ENCODE measurements at places on chromosomes 5 and 9.

DNA sequence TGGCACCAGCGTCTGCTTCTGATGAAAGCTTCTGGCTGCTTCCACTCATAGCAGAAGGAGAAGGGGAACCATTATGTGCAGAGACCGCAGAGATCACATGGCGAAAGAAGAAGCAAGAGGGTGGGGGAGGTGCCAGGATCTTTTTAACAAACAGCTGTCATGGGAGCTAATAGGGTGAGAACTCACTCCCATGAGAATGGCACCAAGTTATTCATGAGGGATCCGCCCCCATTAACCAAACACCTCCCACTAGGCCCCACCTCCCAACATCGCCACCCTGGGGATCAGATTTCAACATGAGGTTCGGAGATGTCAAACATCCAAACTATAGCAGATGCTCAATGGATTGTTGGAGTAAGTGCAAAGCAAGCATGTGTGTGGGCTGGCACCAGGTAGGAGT is 125.8 kb upstream of the SLIT3 start:
- no peak for ATAC-seq

- no peak for ATAC-seq
These were observed 119.0 kb downstream of the SV2C start for GRCh38 chr5:76202182-76202581.

DNA sequence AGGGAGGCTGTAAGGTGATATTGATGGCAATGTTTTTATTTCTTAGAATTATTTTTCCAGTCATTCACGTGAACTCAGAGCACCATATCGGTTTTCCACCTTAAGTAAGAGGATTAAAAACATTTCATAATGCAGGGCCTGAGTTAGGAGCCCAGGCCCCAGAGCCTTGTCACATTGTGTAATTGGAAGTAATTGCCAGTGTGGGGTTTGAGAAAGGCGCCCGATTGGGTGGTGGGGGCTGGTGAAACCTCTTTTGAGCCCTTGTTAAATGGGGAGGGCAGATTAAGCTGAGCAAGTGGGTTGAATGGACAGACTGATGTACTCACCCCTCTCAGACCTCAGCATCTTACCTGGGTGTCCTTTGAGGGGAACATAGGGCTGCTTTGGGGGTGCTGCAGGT is 116.7 kb upstream of the PITX1 start:
- ATAC-seq = no peak

- no peak for ATAC-seq
These were observed 18.6 kb downstream of the FGD3 start for GRCh38 chr9:92965759-92966517.
